ENCODE measurements at places on chromosomes 7 and 10.

GRCh38 chr7:107387128-107387527 is 82.7 kb upstream of the GPR22 start:
- DNase-seq = peak; percentile 48

GRCh38 chr10:131149111-131149510 is 162.4 kb downstream of the TCERG1L start:
- no peak for DNase-seq

DNA sequence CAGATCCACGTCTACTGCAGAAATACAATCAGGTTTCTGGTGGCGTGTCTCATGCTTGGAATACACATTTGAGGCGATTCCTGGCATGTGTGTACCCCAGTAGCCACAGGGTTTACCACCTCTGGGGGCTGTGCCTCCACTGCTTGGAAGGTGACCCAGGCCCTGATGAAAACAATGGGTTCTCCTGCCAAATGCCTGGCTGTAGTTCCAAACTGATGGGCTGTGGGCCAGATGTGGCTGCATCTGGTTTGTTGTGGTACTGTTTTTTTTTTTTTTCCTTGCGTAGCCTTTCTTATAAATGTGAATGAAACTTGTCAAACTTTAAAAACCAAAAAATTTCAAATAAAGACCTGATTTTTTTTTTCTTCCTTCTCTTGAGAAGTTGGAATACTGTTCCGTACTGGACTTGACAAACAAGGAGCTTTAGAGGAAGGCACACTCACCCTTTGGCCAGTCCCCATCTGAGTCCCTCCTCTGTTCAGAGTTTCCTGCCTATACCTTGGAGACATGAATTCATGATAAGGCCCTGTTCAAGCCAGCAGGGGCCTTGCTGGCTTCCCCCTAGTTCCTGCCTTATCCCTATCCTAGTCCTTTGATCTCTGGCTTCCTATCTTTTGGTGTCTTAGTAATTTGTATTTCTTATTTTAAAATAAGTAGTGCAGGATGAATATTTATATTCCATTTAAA is 217.1 kb downstream of the PHTF2 start:
- no peak for DNase-seq

GRCh38 chr10:1403508-1404322 is 333.6 kb downstream of the ADARB2 start:
- DNase-seq = no peak

GRCh38 chr10:5525561-5526341 is 990 bp downstream of the CALML3 start:
- DNase-seq = no peak

DNA sequence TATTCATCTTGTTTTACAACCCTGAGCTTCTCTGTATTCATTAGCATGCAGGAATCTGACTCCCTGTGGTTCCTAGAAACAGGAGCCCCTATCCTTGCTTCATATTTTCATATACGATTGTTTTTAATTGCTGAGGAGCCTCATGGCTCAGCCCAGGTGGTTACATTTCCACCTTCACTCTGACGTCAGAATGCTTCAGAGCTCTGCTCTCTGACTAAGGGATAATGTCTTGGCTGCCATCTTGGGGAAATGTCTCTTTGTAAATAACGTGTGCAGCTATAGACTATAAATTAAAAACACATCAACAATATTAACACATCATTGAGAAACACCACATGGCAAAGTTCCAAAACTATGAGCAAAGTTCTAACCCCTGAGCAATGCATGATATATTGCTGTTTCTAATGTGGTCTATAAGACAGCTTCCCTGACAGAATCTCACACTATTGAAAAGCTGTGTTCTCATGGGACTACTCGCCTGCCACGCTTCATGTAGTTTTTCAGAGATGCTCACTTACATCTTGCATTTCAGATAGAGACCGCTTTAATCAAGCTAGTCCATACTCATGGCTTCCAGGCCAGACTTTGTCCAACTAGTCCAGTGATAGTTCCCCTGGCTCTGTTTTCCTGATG is 227.0 kb downstream of the SORCS3 start:
- DNase-seq = no peak

- DNase-seq = no peak
Measured at GRCh38 chr10:75462865-75463264, 31.4 kb downstream of the LRMDA start.

- DNase-seq = no peak
Measured at GRCh38 chr10:12535656-12536055, 186.3 kb downstream of the CAMK1D start.

DNA sequence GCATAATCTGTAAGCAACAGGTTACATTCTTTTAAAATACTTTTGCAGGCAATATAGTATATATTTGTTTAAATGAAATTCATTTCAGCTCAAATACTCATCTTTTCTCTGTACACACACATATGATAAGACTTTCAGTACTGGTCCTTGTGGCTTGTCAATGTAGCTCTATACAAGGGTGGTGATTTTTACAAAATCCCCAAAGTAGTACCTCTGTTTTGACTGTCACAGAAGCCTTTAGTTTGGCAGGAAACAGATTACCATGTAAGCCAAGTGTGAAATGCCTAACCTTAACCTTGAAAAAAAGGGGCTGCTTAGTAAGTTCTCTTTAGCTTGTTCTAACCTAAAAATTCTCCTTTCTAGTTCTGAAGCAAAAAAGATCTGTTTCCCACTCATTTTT is 87.9 kb downstream of the KCND2 start:
- DNase-seq = no peak

GRCh38 chr10:94902570-94902969 is 35.9 kb upstream of the CYP2C9 start:
- no peak for DNase-seq

- DNase-seq = no peak
Measured at GRCh38 chr10:94225589-94225988, 137.2 kb downstream of the NOC3L start.

DNA sequence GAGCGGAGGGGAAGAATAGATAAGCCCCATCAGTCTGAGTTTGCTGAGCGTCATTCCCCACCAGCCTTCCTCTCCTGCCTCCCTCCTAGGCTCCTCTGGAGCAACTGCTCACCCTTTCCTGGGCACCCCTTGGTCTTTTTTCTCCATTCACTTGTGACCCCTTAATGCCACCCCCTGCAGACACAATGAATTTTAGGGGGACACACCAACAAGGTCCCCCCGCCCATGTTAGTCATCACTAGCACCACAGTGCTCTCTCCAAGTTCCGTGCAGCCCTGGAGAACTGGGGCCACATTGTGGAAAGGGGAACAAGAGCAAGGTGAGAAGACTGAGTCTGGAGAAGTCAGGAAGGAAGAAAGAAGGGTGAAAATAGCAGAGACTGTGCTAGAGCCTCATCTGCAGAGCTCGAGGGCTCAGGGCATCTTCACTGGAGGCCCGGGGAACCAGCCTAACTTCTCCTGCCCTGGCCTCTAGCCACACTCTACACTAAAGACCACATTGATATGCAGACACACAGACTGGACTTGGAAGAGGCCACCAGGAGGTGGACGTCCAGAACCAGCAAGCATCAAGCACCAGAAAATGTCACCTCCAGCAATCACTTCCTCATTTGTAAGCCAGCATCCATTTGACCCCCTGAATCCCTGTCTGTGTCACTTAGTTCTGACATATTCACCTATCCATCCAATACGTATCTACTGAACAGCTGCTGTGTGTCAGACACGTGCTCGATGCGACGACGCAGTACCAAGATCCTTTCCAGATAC is 17.5 kb downstream of the RGR start:
- no peak for DNase-seq

- DNase-seq = no peak
Measured at GRCh38 chr7:149291036-149291780, 29.2 kb downstream of the ZNF783 start.

DNA sequence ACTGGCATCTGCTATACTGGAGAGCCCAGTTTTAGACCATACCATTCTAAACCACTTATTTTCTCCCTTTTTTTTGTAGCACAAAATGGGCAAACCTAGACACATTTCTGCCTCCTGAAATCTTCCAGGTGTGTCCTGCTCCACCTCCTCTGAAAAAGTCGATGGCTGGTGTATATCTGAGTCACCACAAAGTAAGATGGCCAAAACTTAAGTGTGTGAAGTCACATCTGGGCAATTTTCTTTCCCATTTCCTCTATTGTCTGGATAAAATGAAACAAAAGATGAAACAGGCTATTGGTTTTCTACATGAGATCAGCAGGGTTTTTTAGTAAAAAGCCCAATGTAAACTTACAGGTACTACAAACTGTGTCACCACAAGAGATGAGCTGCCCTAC is 65.5 kb downstream of the OSBPL3 start:
- no peak for DNase-seq

- no peak for DNase-seq
Measured at GRCh38 chr7:33558549-33559323, 346.6 kb upstream of the BMPER start.

GRCh38 chr7:91685544-91685943 is 195.0 kb downstream of the MTERF1 start:
- no peak for DNase-seq

DNA sequence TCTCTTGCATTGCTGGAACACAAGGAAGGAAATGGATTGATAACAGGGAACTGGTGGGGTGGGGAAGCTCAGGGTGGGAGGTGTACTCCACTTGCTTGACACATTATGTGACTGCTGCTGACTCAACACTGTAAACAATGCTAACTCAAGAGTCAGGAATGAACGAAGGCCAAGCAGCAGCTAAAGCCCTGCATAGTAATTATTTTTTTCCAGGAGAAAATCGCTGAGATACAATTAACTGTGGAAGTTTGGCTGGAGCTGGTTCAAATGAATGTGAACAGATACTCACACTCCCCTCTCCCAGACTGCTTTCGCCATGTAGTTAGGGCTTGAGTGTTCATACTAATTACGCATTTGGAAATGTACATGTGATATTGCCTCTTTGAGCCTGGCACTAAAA is 170.9 kb upstream of the AOAH start:
- no peak for DNase-seq

DNA sequence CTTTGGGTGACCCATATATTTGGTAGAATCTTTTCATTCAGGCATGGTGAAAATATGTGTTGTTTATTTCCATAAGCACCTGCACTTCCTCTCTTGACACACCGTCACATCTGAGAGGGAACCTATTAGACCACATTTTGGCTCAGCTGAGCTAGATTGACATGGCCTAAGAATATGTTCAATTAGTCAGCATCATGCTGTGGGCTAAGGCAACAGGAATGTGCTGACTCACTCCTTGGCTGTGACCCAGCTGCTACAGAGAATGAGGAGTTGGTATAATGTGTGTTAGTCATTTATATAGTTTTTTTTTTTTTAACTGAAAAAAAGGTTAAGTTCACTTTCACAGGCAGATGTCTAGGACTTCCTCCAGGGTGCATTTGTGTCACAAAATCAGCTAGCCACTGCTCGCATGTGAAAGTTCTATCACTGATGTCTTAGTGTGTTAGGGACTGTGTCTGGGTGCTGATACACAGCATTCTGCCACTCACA is 180.6 kb downstream of the SEMA3E start:
- DNase-seq = peak; percentile 96

GRCh38 chr7:127021019-127021738 is 231.6 kb downstream of the GRM8 start:
- no peak for DNase-seq

DNA sequence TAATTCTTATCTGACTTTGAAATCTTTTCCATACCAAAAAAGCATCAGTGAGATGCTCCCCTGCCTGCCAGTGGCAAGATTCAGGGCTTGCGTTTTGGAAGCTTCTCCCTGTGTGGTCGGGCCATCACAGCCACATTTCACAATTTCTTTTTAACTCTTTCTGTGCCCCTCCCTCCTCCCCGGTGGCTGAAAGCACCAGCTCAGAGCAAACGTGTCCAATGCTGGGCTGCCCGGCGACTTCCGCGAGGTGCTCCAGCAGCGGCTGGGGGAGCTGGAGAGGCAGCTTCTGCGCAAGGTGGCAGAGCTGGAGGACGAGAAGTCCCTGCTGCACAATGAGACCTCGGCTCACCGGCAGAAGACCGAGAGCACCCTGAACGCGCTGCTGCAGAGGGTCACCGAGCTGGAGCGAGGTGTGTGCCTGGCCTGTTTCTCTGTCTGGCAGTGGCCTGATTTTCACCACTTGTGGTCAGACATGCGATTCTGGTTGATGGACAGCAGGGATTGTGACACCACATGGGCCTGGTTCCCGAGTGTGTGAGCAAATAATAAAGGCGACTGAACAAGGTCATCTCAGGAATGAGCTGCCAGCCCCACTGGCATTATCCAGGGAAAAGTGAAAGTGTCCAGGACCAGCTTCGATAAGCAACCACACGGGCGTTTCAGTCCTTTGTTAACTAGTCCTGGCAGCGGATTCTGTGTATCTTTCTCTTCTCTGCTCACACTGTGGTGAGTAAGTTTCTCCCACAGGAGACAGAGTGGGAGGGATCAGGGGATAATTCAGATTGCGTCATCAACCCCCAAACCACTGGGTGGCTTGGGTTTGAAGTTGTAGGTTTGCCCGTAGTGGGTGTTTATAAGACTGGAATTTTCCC is 2.6 kb downstream of the NPTX2 start:
- no peak for DNase-seq

DNA sequence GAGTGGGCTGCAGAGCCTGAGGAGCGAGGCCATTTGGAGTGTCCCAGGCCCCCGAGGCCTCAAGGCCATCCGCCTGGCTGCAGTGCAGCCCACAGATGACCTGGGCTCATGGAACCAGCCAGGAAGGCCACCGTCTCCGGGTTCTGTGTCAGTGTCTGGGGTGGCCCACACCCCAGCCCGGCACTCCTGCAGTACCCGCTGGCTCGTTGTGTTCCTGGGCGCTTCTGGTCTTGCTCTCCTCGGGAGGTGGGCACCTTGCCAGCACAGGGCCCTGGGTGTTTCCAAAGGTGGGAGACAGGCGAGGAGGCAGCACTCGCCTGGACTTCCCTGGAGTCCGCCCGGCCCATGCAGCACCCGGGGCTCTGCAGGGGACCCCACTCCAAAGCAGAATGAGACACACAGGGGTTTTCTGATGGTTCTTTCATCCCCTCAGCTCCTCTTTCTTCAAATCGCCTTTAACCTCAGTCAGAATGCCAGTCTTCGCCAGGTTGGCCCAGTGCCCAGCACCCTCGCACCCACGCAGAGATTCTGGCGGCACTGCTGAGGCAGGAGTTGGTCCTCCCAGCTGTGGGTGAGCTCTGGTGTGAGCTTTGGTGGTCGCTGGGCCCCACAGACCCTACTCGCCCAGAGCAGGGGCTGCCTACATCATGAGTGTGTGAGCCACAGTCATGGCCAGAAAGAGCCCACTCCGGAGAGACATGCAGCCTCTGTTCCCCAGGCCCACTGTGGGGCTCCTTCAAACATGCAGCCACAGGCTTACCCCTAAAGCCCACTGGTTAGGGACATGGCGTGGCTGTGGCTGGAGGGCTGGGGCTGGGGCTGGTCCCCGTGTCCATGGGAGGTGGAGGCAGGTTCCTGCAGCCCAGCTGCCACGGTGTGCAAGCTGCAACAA is 155.7 kb downstream of the EBF3 start:
- DNase-seq = no peak

DNA sequence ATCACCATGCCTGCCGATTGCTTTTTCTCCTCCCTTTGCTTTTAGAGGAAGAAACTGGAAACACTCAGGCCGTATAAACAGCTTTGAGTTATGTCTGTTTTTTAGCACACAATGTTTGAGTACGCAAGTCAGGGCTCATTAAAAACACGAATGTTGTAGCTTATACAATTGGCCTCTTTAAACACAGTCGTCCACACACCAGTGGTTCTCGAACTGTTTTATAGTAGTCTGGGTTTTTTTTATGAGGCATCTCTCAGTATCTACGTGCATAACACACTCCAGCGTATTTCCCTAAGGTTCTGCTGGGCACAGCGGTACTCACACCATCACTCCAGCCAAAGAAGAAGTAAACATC is 13.4 kb upstream of the CARD11 start:
- DNase-seq = no peak

- no peak for DNase-seq
Measured at GRCh38 chr7:23115991-23116390, 10.4 kb downstream of the KLHL7 start.

GRCh38 chr10:52351914-52352330 is 37.8 kb downstream of the DKK1 start:
- DNase-seq = peak; percentile 59

Measured in muscle of back (tissue), 13 donors.